Naive thymus-derived CD8-positive, alpha-beta T cell (primary cell): ENCODE measurements at places on chromosomes 3 and 15.

- no peak for DNase-seq
Measured at GRCh38 chr15:70856884-70857561, 3.1 kb upstream of the LARP6 start.

- DNase-seq, result peak; percentile 57
Measured at GRCh38 chr15:77496715-77497109, 76.0 kb downstream of the HMG20A start.

DNA sequence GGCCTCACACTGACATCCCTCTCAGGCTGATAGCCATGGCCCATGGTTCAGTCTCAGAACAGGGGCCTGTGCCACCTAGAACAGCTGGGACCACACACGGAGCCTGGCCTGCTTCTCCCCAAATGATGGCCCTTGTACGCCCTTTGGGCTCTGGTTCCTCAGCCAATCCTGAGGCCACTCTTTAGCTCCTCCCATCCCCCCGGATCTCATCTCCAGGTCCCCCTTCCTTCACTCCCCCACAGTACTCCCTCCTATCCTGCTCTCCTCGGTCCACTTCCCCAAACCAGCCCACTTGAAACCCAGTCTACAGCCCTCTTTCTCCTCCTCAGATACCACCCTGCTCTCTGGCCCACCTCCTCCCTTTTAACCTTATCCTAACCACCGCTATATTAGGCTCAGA, 17.8 kb upstream of the ZFYVE19 start:
- DNase-seq, result no peak

DNA sequence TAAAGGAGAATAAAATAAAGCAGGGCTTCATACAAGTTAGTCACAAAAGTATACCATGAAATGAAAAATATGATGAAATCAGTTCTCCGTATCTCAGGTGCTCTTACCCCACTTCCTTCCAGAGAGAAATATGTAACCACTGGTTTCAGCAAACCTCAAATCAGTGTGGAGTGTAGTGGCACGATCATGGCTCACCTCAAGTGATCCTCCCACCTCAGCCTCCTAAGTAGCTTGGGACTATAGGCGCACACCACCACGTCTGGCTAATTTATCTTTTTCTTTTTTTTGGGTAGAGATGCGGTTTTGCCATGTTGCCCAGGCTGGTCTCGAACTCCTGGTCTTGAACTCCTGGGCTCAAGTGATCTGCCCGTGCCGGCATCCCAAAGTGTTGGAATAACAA, 24.2 kb downstream of the DENND4A start:
- DNase-seq, result no peak

GRCh38 chr3:142886940-142887339, 1.9 kb downstream of the PCOLCE2 start:
- no peak for DNase-seq

DNA sequence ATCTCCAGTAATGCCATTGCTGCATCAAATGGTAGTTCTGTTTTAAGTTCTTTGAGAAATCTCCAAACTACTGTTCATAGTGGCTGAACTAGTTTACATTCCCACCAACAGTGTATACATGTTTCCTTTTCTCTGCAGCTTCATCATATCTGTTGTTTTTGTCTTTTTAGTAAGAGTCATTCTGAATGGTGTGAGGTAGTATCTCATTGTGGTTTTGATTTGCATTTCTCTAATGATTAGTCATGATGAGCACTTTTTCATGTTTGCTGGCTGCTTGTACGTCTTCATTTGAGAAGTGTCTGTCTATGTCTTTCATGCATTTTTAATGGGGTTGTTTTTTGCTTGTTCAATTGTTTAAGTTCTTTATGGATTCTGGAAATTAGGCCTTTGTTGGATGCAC, 10.2 kb upstream of the GCSAM start:
- DNase-seq, result no peak

DNA sequence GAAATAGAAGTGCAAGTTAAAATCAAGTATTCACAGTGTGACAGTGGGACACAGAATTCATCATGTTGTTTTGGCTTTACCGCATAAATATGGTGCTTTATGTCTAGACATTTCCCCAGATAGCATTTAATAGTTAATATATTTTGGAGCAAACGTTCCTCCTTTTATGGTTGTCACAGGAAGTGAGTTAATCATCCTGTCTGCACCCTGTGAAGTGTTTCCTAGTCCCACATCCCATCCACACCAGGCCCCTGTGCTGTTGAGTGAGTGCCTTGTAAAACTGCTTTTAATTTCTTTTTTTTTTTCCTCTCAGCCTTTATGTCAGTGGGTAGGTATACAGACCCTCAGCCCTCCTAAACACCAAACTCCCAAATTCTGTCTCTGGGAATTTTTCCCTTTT, 393.7 kb downstream of the FEZF2 start:
- no peak for DNase-seq

- DNase-seq, result no peak
Measured at GRCh38 chr3:135766115-135766514, 199.4 kb upstream of the PPP2R3A start.

DNA sequence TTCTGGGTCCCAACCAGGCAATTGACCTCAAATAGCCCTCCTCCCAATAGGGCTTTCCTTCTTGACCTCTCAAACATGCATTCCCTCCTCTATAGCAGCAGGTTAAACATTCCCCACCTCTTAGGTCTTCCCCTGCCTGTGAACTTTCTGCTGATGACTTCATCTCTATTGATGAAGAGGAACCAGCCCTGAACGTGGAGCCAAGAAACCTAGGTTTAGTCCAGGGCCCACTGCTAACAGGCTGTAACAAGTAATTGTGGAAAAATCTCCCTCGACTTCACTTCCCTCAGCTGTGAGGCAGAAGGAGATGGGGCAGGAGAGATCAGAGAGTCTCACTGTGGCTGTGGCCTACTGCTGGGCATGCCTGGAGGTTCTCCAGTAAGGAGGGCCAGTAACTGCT, 24.7 kb downstream of the ILDR1 start:
- no peak for DNase-seq

GRCh38 chr3:67832817-67833216, 178.4 kb upstream of the SUCLG2 start:
- no peak for DNase-seq

DNA sequence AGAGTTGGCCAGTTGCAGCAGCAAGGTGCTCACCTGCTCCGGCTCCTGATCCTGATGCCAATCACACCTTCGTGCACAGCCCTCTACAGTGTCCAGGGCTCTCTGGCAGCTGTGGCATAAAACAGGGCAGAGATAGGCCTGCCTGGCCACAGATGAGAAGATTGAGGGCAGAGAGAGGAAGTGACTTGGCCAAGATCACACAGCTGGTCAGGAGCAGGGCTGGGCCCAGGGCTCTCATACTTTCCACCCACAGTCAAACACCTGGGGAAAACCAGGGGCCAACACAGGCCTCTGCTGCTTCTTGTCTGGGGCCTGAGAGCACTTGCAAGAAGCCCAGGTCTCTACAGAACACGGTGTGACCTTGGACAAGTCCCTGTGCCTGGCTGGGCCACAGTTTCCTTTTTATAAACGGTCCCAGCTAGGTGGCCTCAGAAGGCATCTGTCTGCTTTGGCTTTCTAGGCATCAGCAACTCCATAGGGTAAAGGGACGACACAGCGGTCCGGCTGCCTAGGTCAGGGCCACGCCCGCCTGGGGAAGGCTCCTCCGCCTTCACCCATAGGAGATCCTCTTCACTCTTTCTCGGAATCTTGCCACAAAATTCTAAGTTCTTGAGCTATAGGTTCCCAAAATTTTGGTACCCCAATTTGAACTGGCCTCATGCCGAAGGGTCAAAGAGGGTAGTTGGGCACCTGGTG, 3.1 kb downstream of the ATP2B2 start:
- no peak for DNase-seq

- DNase-seq, result no peak
Measured at GRCh38 chr3:79041621-79042020, 726.2 kb downstream of the ROBO1 start.

- no peak for DNase-seq
Measured at GRCh38 chr3:136464502-136464901, 214.4 kb downstream of the PCCB start.
